ENCODE measurements at places on chromosomes 12 and 14.

- no peak for DNase-seq
Measured at GRCh38 chr14:95190346-95190840, 33.1 kb upstream of the DICER1 start.

DNA sequence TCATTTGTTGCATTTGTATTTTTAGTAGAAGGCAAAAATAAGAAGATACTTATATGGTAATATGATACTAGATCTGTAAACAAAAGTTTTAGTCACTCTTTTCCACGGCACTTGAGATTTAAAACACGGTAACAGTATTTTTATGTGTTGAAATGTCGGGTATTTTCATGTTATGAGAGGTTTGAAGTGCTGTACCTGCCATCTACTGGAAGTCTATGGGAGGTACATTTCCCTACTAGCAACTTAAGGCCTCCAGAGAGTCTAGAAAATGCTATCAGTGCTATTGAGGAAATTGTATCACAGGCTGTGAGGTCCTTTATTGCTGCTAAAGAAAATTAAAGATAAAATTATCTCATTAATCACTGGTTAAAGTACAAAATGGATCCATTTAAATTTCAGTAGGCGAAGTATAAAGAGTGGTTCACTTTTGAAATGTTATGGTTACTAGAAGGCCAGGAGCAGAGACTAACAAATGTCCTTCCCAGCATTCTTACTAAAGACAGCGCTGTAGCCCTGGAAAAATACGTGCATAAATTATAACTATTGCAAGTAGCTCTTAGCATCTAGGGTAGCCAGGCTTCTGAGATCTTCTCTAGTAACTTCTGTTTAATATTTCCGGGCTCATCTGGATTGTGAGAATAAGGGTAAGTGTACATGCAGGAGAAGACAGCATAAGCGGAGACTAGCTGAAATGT lies 77.6 kb upstream of the PRKD1 start:
- DNase-seq, result no peak

DNA sequence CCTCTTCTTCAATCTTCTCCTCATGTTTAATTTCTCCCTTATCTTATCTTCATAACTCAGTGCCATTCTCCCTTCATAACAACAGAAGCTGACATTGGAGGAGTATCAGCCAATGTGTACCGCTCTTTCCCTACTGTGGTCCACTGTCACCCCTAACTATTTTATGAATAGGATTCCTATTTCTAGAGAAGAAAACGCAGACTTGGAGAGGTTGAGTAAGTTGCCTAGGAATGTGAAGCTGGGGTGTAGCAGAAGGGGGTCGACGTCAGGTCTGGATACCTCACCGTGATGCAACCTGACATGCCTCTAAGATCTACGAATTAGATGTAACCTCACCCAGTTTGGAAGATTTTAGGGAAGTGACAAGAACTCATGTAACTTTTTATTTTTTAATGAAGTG lies 17.1 kb downstream of the LMO3 start:
- no peak for DNase-seq

- DNase-seq, result no peak
Measured at GRCh38 chr14:67883717-67884116, 64.1 kb downstream of the RAD51B start.

- no peak for DNase-seq
Measured at GRCh38 chr12:34356233-34356987, 334.1 kb downstream of the ALG10 start.

- no peak for DNase-seq
Measured at GRCh38 chr14:85273099-85273677, 256.8 kb upstream of the FLRT2 start.

DNA sequence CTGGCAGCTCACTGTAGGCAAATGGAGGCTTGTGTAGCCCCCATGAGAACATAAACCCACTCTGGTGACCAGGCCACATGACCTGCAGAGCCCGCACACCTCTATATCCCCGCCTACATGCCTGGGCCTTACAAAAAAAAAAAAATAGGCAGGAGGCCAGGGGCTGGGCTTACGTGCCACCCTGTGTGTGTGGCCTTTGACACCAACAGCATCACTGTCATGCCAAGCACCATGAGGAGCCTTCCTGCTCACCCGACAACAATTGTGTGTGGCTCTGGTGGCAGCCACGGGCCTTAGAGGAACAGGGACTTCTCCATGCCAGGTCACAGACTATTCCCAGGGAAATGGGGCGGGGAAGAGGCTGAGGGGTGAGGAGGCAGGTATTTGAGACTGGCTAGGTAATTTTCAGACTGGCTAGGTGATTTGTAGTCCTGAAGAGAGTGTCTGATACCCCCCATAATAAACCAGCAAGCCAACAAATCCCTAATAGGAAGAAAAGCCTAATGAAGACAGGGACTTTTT lies 140.0 kb downstream of the DPF3 start:
- no peak for DNase-seq

- DNase-seq, result no peak
Measured at GRCh38 chr12:129213551-129213950, 360.3 kb downstream of the GLT1D1 start.

GRCh38 chr12:120711411-120711810 lies 1.2 kb downstream of the UNC119B start:
- no peak for DNase-seq

GRCh38 chr12:23014749-23015148 lies 389.8 kb downstream of the ETNK1 start:
- no peak for DNase-seq

- no peak for DNase-seq
Measured at GRCh38 chr12:89448526-89448925, 76.1 kb downstream of the GALNT4 start.

DNA sequence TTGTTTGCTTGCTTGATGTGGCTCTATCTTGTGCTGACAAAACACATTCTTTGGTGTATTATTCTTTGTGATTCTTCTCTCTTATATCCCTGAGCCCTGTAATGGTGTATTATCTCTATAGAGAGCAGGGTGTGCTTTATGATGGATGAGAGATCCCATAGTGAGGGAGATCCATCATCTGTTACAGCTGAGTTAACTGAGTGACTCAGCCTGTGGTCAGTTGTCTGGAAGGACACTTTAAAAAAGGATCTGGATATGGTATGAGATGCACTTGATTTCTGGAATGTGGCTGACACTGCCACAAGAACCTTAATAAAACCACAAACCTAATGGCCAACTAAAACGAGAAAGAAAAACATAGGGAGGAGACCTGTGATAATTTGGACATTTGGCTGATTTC lies 461.4 kb upstream of the SYT1 start:
- DNase-seq, result no peak

DNA sequence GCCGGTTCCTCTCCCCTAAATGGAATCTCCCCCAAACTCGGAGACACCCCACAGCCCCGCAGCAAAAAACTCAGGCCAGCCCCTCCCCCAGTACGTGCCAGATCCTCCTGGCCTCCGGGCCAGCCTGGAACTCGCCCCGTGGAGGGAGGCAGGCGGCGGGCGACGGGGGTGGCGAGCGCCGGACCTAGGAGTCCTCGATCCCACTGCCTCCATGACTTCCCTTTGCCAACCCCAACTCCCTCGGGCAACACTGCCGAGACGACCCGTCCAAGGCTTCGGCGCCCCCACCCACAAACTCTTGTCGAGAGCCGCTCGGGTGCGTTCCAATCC lies 400 bp downstream of the ADCY6 start:
- no peak for DNase-seq

- DNase-seq, result no peak
Measured at GRCh38 chr12:88298014-88298682, 156.0 kb downstream of the TMTC3 start.

DNA sequence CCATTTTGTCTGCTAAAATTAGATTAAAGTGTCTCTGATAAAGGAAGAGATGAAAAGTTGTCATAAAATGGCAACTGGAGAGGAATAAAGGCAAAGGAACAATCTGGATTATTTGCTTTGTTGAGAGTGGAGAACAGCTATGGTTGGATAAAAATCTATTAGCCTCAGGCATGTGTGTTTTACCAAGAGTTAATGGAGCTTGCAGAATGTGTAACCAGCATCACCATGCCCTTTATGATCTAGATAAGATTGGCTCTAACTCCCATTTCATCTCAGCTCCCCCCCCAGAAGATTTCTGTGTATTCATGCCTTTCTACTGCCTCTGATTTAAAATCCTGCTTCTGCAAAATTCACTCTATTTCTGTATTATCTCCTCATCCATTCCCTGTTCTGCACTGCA lies 93.8 kb downstream of the GALC start:
- DNase-seq, result no peak

- no peak for DNase-seq
Measured at GRCh38 chr12:123686636-123687190, 15.8 kb downstream of the TCTN2 start.

DNA sequence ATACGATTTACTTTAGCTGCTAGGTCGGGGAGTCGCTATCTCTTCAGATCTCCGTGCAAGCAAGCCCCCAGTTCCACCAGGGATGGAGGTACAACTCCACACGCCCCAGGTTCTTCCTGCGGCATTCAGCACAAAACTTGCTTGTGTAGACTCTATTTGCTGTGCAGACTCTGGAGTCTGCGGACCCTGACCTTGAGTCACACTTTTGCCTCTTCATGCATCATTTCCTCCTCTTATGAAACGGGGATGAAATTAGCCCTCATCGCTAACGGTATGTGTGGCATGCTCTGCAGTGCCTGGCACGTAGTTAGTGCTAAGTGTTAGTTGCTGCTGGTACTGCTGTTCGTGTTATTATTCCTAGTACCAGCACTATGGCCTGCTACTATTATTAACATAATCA lies 84.4 kb downstream of the TMEM132D start:
- DNase-seq, result no peak

DNA sequence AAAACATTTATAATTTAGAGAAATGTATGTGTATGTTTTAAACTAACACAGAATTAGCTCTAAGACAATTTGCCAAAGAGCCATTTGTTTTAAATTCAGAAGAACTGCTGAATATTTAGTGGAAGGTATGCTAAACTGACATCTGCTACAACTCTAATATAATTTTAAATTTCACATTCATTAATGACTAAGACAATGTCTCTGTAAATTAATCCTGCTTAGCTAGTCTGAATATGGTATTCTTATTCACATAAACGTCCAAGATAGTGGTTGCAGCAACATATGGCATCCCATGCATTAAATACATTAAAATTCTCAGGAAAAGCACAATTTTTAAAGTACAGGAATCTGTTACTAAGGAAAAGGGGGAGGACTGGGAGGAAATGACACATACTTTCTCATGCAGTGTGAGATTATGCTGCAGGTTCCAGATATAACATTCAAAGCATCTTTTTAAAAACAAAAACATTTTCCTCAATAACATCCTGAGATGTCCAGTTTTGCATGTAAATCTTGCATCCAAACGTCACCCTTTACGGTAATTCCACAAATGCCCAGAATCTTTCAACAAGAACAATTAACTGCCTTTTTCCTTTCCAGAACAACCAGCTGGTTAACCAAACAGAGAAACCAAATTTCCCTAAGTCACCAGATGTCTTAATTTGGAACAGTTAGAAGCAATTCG lies 26.9 kb downstream of the WDR89 start:
- no peak for DNase-seq

DNA sequence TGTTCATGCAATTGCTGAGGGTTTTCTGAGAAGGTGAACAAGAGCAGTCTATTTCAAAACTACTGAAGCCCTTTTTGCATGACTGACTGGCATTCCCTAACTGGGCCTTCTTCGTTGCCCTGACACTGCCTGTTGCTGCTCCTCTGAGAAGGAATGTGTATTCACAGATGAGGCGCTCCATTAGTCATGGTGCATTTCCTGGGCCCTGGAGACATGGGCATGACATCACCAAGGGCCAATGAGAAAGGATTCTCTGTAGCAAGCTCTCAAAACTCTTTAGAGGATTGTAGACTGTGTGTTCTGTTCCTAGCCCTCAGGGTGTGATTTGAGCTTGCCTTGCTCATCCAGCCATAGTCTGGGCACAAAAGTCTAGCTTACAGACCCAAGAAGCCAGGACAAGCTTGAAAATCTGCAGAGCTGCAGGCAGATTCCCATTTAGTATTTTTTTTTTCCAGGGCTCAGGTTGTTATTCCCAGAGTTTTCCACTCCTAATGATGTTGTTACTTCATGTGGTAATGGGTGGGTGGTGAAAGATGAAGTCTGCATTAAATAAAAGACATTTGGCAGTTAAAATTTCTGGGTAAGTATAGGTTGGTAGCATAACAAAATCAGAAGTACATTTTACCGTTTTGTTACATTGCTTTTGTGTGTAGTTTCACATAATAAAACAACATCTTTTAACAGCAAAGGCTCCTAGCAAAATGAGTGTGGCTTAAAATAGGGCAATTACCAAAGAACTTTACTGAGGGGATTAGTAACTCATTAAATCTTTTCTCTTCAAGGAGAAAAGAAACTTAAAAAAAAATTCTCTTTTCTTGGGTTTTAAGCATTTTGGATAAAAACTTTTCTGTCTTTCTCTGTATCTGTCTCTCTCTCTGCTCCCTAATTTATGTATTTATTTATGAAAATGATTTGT lies 318.4 kb downstream of the RAD51B start:
- DNase-seq, result no peak

DNA sequence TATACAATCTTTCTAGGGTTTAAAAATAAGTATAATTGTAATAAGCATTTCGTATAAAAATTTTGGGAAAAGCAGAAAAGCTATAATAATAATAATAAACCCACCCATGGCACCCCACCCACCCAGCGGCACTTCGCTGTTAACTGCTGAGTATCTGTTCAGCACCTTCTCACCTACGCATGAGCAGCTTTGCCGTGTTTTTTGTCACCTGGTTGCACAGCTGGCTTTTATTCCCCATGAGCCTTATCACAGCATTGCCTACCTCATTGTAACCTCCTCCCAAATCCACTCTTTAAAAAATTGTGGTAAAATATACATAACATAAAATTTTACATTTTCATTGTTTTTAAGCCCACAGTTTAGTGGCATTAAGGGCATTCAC lies 34.7 kb downstream of the CYP46A1 start:
- DNase-seq, result no peak

GRCh38 chr14:102736956-102737355 lies 40.3 kb upstream of the TRAF3 start:
- no peak for DNase-seq

DNA sequence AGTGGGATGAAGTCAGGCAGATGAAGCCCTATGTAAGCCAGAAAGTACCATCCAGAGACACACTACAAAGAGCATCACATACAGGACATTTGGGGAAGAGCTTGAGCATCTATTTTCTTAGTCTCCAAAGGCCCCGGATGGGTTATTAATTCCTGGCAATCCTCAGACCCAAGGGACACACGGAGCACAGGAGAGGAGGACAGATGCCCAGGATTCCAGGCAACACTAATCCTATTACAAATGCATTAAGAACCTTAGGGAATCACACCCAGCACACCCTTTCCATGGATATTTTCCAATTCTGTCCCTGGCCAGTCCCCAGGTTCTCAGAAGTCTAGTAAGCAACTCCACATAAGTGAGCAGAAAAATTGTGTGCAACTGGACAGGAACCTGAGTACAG lies 65.9 kb downstream of the CMKLR1 start:
- DNase-seq, result no peak

DNA sequence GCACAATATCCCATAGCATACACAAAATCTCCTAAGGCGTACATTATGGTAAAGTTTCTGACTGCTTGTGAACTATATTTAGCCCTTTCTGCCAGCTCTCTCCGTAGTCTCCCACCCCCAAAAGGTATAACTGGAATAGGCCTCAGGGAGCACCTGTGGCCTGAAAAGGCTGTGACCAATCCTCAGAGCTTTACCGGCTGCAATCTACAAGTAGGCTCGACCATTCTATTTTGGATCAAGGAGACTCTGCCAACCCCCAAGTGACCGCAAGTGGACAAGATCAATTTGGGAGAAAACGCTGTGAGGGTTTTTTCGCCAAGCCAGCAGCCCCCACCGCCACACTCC lies 1.2 kb downstream of the PPTC7 start:
- no peak for DNase-seq
